M059J (cell line): ENCODE measurements at places on chromosomes 11 and 22. TPM values are rescaled to one million over a fixed set of nuclear protein-coding genes. Genes with fewer than 3 reads are reported as not detected.

DNA sequence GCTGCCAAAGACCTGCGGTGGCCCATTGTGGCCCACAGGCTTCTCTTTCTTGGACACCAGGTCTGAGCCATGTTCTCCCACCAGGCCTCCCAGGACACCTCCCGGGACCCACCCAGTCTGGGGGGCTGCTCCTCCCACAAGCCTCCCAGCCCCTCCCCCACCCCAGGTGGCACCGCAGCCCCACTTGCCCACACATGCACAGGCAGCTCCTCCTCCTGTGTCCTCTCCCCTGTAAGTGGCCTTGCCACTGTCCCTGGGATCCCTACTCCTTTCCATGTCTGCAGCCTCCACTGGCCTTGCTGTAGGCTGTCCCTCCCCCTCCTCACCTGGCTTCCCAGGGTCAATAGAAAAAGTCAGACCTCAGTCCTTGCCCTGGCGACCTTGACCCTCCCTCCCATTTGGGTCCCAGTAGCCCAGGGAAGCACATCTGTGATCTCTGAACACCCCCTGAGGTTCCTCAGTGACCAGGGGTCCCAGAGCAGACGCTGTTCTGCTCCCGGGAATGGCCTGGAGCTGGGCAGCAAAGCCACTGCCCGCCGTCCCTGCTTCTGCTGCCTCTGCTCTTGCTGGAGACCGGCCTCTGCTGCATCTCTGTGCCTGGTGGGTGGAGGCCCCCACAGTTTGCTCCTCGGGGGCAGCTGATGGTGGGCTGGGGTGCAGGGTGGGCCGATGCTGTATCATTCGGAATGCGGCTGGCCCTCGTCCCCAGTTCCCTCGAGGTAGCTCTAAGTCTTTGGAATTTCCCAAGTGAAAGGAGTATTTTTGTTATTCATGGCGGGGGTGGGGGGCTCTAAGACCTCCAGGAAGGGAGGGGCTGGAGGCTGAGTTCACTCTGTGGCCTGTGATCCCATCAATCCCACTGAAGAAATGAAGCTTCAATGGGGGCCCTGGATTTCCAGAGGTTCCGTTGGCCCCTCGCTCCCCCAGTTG is 43.6 kb downstream of the ARHGAP8 start:
- DNase-seq: no peak

DNA sequence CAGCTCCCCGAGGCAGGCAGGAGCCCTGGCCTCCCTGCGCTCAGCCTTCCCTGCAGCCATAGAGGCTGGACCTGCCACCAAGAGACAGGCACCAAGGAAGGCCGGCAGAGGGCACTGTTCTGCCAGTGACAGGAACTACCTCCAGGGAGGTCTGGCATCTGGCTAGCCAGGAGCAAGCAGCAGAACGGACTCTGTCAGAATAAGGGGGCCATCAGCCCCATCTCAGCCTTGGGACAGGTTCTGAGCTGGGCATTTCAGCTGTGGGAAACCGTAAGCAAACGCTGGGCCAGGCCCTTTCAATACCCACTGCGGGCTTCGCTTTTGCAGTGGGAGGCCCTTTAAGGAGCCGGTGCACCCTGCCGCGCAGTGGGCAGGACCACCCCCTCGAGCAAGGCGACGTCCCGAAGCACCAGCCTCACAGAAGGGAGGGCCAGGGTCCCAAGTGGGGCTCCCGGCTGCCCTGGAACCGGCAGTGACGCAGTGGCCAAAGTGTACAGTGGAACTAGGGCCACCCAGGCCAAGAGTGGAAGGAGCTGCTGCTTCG is 18.2 kb downstream of the IFT27 start:
- DNase-seq: peak; percentile 61

GRCh38 chr11:8948886-8949285 is 6.1 kb upstream of the ASCL3 start:
- DNase-seq: no peak

OR4A16 gene
- total RNA-seq: not detected in 2 replicates

OR8D1 gene
- not detected in 2 replicates for total RNA-seq

DNA sequence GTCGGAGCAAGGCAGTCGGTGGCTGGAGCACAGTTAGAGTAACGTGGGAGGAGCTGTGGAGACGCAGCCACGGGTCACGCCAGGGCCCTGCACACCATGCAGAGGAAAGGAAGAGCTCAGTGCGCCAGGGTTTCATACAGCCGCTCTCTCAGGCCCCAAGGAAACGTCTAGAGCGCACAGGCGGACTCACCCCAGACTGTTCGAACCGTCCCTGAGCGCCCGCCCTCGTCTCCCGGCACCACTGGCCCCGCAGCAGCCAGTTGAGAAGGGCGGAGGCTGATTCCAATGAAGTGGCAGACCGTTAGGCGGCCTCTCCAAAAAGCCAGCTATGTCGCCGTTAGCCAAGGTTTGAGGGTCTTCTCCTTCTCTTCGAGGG is 483 bp upstream of the HYLS1 start:
- no peak for DNase-seq

NXPE2 gene
- not detected in 2 replicates for total RNA-seq

C11orf87 gene
- 0.02 and 0.34 TPM in 2 replicates for total RNA-seq

DNA sequence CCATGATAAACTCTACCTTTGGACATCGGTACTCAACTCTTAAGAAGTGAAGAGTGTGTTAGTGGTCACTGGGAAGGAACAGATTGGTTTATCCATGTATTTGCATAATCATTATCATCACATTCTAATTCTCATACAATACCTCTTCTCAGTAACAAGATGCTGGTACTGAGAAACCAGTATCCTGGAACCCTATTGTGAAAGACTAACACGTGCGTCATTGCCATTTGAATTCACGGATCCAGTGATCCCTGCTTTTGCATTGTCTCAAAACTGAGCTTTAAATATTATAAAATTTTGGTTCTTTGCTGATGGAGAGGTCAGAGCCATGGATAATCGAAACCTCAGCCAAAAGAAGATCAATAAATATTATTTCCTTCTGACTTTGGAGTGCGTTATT is 35.2 kb downstream of the KIRREL3 start:
- no peak for DNase-seq

SCT gene
- not detected in 2 replicates for total RNA-seq

PNPLA5 gene
- total RNA-seq: 0.05 TPM in 1 of 2 replicates, not detected in the other

DNA sequence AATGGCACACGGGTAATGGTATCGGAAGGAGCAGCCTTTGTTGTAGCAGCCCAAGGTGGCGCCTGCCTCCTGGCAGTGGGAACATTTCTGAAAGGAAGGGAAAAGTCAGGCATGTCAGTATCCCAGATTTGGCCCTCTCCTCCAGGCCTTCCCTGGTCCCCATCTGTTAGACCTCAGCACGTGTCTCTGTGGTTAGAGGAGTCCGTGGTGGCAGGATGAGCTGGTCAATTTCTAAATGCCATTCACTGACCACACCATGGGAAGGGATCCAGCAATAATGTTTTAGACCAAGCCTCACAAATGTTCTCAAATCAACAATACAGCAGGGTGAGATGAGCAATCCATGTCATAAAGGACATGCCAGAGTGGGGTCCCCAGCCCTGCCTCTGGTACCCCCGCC is 49.0 kb upstream of the CYP2D6 start:
- peak; percentile 90 for DNase-seq

DNA sequence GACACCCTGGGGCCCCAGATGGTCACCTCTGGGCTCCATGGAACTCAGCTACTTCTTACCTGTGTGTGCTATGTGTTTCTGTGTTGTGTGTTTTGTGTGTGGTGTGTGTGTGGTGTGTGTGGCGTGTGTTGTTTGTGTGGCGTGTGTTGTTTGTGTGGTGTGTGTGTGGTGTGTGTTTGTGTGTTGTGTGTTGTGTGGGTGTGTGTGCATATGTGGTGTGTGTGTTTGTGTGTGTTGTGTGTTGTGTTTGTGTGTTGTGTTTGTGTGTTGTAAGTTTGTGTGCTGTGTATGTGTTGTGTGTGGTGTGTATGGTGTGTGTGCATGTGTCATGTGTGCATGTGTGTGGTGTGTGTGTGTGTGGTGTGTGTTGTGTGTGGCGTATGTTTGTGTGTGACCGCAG is 3.8 kb upstream of the WNT7B start:
- no peak for DNase-seq

GAL3ST1 gene
- total RNA-seq: not detected in 2 replicates

DNA sequence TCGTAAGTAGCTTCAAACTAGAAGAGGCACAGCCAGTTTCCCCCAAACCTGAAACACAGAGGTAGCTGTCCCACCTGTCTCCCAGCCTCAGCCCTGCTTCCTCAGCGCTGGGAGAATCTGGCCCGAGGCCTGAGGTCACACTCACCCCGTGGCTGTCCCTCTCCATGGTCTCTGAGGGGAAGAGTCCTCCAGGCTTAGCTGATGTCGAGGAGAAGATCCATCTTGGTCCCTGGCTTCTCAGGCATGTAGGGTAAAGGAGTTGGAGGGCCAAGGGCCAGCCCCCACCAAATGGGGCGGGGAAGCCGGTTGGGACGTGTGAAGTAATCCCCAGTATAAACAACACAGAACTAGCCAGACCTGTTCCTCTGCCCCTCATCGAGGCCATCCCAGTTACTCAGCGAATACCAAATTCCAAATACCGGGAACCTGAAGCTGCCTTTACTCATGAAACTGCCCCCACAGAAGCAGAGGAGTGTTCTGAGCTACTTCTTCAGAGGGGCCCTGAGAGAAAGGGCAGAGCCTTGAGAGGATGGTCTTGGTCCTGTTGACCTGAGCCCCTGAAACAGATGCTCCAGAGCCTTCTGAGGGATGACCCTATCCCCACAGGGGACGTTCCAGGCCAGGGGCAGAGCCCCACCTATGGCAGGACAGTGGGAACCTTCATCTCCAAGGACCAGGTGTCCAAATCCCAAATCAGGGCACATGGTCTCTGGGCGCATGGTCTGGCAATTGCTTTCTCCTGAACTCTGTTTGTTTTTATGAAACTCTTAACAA is at the start of gene TMPRSS13:
TSS of gene TMPRSS13 (minus strand) at position 261 of the 774 bp plus-strand sequence. CDS start at position 166, 95 bp downstream.
- DNase-seq: no peak

DPP3 gene
- total RNA-seq: 60.3 and 106 TPM in 2 replicates

ENTHD1 gene
- total RNA-seq: not detected in 2 replicates

DNA sequence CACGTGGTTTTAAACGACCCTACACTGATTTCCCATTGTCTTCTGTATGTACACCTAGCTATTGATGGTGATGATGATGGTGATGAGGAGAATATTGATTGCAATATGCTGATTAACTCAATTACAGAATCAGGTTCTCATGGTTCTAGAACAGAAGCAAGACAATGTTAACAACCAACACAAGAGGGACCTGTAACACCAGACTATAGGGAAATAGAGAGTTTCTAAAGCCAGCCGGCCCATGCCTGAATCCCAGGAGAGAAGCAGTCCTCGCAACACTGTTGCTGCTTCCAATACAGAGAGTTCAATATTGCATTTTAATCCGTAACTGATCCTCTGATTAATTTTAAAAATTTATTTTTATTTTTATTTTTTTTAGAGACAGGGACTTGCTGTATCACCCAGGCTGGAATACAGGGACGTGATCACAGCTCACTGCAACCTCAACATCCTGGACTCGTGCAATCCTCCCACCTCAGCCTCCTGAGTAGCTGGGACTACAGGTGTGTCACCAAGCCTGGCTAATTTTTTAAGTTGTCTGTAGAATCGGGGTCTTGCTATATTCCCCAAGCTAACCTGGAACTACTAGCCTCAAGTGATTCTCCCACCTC is 22.2 kb upstream of the UBASH3B start:
- peak; percentile 66 for DNase-seq

DNA sequence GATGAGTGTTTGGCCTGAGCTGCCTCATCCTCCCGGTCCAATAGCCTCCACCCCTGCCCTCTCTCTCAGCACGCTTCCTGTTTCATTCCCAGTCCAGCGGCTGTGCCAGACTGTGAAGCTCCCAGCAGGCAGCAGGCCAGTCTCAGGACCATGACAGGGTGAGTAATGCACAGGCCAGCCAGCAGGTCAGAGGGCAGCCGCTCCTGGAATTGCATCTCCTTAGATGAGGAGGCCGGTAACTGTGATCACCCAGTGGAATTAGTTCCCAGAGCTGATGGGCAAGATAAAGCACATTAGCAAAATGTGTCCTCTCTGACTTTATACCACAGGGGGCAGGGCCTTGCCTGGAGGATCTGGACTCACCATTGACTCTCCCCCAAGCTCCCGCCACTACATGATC is 251.2 kb downstream of the ETS1 start:
- peak; percentile 100 for DNase-seq

DNA sequence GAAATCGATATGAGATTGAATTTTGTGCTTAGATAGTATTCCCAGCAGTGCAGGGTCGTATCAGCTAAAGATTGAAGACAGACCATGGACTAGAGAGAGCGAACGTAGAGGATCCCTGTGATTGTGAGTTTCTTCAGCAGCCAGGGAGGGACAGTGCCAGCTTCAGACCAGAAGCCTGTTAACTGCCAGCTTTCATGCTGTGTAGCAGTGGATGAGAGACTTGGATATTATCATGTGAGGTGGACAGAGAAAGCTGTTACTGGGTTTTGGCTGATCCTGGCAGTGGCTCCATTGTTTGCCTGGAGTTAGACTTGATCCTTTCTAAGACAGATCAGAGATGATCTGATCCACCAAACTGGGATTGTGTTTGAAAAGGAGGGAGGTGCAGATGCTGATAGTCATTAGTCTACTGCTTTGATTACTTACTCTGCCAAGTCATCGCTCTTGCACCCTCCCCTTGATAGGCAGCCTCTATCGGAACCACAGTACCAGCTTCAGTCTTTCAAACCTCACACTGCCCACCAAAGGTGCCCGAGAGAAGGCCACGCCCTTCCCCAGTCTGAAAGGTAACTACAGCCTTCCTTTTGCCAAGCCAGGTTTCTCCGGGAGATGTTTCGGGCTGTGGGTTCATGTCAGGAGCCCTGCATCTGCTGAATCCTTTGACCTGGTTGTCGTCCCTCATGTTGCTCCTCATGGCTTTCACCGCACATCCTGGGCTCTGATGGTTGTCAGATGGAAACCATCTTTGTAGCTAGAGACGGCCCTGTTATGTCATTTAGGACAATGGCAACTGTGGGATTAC is 16.2 kb downstream of the MADD start:
- DNase-seq: no peak

OR6T1 gene
- total RNA-seq: not detected in 2 replicates

DNA sequence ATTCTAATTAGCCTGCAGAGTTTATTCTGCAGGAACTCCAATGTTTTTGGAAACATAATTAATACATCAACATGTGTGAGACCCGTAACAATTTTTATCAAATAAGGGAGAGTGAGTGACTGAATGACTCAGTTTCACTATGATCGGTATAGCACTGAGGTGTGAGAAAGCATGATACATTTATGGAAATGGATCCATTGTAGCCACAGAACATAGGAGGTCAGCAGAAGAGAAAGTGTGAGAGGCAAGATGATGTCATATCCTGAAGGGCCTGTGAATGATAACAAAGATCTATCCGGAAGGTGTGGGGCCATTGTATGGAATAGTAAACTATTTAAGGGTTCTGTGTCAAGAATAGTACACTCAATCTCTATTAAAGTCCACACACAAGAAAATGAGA is 1406.1 kb upstream of the TENM4 start:
- no peak for DNase-seq

PKDREJ gene
- not detected in 2 replicates for total RNA-seq

GRCh38 chr22:37599153-37599552 is 9.5 kb upstream of the GGA1 start:
- no peak for DNase-seq

NXPE1 gene
- total RNA-seq: not detected in 2 replicates
